ENCODE measurements at places on chromosomes 13 and 19.

DNA sequence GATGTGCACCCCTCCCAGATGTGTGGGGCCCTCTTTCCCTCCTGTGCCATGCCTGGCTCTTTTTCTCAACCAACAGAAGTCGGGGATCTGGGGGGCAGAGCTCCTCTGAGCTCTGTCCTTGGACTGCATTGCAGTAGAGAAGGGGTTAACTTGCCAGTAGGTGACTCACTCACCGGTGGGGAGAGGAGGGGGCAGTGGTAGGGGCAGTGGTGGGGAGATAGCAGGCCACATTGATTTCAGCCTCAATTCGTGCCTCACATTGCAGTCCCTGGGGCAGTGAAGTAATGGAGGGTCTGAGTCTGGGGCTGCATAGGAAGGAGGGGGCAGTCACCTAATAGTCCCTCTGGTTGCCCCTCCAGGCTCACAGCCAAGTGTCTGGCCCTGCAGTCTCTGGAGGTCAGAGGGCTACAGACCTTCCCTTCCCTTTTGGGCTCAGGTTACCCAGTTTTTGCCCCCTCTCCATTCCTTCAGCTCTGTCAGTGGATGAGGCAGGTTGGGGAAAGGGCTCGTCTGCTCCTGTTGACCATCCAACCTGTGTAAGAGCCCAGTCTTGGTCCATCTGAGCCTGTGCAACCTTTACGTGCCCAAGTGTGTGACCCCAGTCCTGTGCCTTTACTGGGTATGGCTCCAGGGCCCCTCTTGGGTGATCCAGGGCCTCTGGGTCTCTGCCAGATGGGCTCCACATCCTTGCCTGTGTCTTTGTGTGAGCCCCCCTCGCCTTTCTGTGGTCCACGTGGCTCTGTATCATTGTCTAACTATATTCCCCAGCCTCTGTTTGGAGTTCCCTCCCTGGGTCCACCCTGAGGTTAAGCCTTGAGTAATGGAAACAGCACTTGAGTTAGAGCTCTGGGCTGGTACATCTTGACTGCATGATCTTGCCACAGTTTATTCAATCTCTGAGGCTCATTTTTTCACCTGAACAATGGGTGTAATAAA lies 13.0 kb downstream of the CIC start:
- DNase-seq = peak; percentile 69

DNA sequence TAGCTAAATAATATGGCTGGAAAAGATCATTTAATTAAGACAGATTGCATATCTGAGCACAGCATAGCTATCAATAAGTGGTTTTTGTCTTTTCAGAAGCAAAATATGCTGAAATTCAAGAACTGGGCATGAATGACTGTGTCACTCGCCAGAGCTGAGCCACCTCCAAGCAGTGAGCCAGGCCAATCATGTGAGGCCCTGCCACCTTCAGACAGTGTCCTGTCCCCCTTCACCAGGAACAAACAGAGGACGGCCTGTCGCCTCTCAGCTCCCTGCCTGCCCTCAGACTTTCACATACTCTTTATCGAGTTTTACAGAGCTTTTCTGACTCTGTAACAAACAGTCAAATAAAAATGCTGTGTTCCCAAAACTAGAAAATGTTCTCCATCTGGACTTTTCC lies 171.0 kb upstream of the TSC22D1 start:
- DNase-seq = no peak

DNA sequence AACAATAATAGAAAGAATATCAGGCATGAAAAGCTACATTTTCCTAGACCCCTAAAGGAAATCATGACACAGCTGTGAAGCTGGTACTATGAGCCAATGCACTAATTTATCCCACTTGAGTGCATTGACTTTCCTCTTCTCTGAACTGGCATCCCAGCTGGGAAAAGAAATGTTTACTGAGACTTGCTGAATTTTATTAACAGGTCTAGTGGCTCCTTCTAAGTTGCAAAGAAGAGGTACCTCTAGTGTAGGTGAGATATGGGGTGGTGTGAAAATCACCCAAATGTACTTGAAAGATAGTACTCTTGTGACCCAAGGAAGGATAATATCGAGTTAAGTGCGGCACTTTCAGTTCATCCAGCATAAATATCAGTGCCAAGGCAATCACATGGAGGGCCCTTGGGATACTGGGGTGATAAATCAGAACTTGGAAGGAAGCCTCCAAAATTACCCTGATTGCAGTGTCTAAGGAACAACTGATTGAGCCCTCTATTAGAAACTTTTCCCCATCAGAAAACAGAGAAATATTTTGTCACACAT lies 369.2 kb downstream of the PCDH9 start:
- DNase-seq = no peak

GRCh38 chr13:49932066-49932465 lies 4.1 kb downstream of the SPRYD7 start:
- no peak for DNase-seq

DNA sequence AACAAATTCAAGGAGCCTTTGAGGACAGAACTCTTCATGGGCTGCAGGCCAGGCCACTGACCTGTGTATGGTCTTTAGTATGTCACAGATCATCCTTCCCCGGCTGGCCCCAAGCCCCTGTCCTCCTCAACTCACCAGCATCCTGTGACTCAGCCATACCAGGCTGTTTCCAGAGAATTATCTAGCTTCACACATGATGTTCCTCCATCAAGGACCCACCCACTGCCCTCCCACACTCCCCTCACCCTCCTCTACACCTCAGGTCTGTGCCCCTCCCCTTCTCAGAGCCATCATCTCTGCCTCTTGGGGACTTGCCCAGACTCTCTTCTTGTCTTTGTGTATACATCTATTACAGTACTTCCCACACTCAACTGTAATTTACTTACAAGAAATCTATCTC lies 14.7 kb downstream of the DCT start:
- DNase-seq = no peak

GRCh38 chr13:33323801-33324510 lies 38.4 kb upstream of the STARD13 start:
- DNase-seq = no peak

GRCh38 chr13:46846726-46847125 lies 49.8 kb upstream of the ESD start:
- DNase-seq = no peak

DNA sequence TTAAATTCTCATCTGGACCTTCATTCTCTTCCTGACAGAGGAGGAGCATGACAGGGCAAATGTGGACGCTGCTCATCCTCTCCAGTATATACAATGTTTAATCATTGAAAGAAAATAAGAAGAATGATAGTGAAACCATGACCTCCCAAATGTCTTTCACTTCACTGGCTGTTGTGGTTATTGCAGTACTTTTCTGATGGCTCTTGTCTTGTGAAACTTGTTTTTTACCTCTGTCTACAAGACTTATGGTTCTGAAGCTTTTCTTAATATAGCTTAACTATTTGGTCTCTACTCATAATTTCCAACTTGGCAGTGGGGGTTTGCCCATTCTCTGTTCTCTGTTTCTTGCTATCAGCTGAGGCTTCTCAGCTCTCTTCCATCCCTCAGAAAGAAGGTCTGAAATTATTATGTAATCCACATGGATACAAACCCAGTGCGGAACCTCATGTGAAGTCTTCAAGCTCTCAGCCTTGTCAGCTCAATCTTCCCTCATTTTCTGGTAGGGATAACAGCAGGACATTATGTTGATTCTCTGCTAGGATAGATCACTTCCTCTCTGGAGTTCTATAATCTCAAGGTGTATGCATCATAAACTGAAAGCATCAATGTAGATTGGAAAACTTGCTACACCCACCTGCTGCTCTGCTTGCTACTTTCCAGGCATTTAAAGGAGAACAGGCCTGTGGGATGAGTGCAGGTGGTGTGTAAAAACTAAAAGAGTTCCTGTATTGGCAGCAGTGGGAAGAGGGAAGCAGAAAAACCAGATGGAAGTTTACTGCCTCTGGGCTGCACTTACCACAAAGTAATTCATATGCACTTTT lies 250.3 kb upstream of the HTR2A start:
- DNase-seq = no peak

- DNase-seq = no peak
Observed at GRCh38 chr19:23098988-23099387, 17.8 kb upstream of the ZNF730 start.

DNA sequence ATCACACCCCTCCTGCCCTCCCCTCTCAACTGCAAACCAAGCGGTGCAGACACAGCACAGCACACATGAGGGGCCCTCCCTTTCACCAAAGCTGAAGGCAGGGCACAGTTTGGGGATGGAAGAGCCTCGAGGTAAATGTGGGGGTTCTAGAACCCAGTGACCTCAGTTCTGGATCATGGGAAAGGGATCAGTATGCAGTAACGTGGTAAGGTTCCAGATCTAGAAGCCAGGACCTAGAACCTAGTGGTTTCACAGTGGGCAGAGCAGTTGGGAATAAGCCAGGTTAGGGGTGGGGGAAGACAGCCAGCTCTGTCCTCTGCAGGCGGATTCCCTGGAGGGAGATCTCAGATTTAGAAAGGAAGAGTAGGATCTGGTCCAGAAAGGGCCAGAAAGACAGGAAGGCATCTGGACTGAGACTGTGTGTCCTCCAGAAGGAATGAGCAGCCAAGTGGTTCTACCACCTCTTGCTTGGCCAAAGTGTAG lies 3.1 kb downstream of the FTL start:
- no peak for DNase-seq

GRCh38 chr19:13984186-13984585 lies 21.9 kb downstream of the RFX1 start:
- no peak for DNase-seq

- no peak for DNase-seq
Observed at GRCh38 chr13:110647365-110647737, 32.0 kb downstream of the NAXD start.

DNA sequence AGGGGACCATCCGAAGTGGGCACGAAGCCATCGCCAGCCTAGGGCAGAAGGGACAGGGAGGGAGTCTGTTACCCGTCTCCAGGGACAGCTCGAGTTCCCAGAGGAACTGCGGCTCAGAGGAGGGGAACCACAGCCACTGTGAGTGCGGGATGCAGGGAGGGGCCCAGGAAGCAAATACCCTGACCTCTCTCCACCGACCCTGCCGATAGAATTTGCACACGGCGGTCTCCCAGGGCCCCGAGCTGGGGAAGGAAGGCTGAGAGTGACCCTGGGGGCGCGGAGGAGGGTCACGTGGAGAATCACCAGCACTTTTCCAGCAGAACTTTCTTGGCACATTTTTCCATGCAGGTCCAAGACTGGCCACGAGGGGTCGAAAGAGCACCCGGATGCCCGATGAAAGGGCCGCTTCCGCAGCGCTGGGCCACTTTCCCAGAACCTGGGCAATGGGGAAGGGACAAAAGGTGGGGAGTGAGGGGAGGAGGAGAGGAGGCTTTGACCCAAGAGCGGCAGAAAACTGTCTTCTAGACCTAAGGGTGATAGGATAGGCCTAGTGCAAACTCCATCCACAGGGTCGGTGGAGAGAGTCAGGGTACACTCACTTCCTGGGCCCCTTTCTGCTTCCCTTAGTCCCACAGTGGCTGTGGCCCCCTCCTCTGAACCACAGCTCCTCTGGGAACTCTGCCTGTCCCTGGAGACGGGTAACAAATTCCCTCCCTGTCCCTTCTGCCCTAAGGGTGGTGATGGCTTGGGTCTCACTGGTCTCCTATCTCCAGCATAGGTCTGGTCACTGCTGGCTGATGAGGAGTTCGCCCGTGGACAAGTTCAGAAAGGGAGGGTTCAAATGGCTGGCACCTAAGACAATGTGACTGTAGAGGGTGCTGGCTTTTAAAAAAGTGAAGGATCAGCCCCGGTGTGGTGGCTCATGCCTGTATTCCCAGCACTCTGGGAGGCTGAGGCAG lies 5.3 kb upstream of the GPR4 start:
- DNase-seq = peak; percentile 67

DNA sequence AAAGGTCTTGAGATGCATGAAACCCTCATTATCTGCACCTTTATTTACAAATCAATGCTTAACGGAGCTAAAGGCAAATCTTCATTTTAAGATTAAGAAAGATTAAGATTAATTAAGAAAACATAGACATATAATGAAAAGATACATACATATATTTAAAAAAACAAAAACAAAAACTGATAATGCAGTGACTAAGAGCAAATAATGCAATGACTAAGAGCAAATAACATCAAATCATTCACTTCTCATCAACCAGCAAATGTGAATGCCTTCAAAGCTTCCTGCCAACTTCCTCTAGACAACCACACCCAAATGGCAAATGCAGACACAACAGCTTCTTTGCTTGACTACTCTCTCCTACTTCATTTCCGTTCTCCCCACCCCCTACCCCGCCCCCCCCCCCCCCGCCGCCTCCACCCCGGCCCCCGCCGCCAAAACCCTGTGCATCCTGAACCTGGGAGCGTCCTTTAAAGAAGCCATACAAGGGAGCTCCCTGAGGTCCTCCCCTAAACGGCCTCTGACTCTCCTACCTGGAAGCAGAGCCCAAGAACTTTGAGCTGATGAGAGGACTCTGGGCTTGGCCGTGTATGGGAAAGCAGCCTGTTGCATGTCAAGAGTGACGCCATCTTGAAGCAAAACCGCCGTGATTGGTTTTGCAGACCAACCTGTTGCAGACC lies 24.5 kb downstream of the TEX101 start:
- no peak for DNase-seq

- no peak for DNase-seq
Observed at GRCh38 chr13:43744261-43745031, 42.3 kb downstream of the ENOX1 start.

DNA sequence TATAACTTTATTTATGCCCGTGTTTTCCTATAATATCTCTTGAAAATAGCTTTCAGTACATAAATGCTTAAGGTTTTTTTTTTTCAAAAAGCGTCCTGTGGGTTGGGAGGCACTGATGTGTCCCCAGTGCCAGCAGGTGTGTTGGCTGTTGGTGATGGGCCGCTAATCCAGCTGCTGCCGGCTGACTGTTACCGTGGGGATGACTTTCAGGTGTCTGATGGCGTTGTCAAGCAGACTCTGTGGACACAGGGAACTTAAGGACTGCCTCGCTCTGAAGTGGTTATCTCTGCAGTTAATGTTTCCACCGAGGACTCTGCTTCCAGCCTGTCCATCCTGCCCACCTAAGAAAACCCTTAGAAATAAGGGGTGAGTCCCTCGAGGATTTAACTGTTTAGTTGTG lies 94.5 kb downstream of the ANKRD10 start:
- DNase-seq = no peak

- DNase-seq = no peak
Observed at GRCh38 chr13:78339927-78340326, 263.4 kb downstream of the POU4F1 start.

GRCh38 chr19:50311723-50312635 lies 17.2 kb downstream of the KCNC3 start:
- DNase-seq = no peak

DNA sequence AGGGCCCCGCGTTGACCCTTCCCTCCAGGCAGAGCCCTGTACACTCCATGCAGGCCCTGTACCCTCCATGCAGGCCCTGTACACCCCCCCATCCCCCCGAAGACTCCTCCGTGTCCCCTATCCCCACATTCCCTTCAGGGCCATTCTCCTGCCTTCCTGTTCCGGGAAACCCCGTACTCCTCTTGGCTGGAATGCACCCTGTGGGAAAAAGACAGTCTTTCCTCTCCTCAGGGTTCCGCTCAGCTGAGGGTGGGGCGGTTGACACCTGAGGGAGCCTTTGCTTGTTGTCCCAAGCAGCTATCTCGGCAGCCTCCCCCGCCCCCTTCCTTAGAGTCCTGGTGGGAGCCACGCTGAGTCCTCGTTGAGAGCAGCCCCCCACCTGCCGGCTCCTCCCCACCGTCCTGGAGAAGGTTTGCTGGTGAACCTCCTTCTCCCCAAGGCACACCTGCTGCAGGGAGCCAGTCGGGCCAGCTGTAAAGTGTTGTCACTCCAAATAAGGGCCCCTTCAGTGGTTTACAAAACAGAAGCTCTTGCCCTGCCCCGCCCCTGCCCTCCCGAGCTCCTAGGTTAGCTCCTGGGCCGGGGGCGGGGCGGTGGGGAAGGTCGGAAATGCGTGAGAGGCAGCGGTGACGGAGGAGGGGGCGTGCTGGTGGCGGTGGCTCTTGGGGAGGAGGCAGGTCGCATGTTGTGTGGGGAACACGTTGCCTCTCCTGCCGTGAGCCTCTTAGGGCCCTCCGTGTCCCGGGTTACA lies 1.5 kb downstream of the GNA11 start:
- no peak for DNase-seq
